Activated CD8-positive, alpha-beta memory T cell treated with anti-CD3 and anti-CD28 coated beads, Interleukin-2, amount 10 ng/mL, durations not matched to agents 7 days and 5 days (primary cell): ENCODE measurements at places on chromosomes 7 and 10. TPM values are rescaled to one million over a fixed set of nuclear protein-coding genes. Genes with fewer than 3 reads are reported as not detected.

DNA sequence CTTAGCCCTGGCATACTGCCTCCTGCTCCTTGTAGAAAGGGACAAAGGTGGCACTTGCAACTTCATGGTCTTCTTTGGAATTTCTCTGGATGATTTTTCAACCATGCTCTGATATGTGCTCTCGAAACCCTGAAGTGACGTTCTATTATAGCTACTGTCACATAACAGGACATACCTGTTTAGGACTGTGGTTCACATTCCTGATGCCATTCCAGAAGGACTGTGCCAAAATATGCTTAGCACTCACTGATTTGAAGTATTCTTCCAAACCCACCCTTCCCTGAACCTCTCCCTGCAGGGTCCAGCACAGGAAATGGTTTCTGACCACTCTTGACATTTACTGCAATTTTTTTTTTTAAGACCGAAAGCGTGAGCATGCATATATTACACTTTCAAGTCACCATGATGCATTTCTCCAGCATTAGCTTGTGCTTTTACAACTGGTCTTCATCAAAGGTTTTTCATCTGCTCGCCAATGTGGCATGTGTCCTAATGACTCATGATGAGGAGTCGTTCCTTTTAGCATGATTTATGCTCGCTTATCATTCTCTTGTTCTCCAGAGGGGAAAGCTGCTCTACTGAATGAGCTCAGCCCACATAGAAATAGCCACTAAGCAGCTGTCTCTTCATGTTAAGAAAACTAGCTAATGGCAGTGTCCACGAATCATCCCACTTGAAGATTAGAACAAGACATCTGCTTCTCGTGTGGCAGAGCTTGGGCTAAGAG lies 135.2 kb downstream of the ADAM12 start:
- DNase-seq, result no peak

- no peak for DNase-seq
Measured at GRCh38 chr7:101942603-101943210, 125.3 kb downstream of the CUX1 start.

GRCh38 chr10:72418679-72419078 lies 64.0 kb upstream of the DNAJB12 start:
- DNase-seq, result no peak

- peak; percentile 84 for DNase-seq
Measured at GRCh38 chr7:140230516-140230860, 53.7 kb upstream of the KDM7A start.

DNA sequence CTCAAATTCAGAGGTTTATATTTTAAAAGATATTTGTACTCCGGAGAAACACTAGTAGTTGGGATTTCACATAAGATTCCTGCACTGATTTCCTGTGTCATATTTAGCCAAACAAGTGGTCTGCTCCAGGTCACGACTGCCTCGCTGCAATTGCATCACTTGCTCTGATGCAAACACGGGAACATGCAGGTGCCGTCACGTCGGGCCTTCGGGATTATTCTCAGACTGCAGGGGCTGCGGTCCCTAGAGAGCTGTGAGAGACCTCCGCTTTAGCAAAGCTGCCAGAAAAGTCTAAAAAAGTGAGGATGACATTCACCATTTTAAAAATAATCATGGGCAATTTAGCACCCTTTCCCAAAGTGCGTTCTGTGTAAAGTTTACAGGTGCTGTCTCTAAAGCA lies 93.5 kb upstream of the DDC start:
- no peak for DNase-seq

DNA sequence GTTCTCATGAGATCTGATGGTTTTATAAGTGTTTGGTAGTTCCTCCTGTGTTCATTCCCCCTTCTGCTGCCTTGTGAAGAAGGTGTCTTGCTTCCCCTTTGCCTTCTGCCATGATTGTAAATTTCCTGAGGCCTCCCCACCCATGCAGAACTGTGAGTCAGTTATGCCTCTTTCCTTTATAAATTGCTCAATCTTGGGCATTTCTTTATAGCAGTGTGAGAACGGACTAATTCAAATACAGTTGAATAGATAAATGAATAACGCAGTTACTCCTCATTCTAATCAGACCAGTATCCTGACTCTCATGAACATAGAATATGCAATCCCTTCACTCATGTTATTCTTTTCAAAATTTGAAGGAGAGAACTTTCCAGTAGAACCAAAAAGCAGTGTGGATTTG lies 375.0 kb upstream of the FZD8 start:
- no peak for DNase-seq

GRCh38 chr7:134908289-134908688 lies 78.0 kb upstream of the AGBL3 start:
- no peak for DNase-seq

- DNase-seq, result no peak
Measured at GRCh38 chr7:1744296-1745017, 74.4 kb downstream of the ELFN1 start.

- DNase-seq, result no peak
Measured at GRCh38 chr10:7320072-7320471, 90.8 kb downstream of the SFMBT2 start.

DNA sequence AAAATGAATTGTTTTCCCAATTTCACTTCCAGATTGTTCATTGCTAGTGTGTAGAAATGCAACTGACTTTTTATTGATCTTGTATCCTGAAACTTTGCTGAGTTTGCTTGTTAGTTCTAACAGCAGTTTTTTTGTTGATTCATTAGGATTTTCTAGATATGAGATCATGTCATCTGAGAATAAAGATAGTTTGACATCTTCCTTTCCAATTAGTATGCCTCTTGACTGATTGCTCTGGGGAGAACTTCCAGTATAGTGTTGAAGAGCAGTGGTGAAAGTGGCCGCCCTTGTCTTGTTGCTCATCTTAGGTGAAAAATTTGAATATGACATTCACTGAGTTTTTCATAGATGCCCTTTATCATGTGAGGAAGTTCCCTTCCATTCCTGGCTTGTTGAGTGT lies 11.9 kb upstream of the SUN1 start:
- DNase-seq, result no peak

- no peak for DNase-seq
Measured at GRCh38 chr10:132430861-132431271, 33.9 kb downstream of the PWWP2B start.

DNA sequence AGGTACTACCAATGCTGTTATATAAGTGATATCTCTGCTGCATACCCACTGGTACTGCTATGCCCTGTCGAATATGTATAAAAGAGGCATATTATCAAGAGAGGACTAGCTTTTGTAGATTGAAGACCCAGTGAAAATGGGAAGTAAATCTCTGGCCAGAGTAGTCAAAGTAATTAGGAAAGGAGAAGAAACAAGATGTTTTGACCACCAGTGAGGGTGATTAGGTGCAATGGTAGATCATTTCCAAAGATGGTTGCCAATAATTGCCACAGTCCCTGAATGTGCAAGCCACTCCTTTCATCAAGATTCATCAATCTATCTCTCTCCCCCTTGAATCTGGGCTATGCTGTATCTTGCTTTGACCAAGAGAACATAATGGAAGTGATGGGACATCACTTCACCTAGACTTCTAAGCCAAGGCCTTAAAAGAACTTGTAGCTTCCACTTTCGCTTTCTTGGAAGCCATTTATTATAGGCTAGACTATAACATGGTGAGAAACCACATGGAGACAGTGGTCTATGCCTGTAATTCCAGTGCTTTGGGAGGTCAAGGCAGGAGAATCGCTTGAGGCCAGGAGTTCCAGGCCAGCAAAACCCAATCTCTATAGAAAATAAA lies 52.6 kb upstream of the ST8SIA6 start:
- DNase-seq, result no peak

DNA sequence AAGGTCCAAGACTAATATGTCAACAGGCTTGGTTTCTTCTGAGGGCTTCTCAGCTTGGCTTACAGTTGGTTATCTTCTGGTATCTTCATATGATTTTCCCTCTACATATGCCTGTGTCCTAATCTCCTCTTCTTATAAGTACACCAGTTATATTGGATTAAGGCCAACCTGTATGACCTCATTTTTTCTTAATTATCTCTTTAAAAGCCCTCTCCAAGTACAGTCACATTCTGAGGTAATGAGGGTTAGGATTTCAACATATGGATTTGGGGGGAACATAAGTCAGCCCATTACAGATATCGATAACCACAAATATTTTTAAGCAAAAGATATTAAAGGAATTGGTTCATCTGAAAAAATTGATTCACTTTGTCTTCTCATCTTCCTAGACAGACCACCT lies 49.2 kb downstream of the IQUB start:
- DNase-seq, result no peak

DNA sequence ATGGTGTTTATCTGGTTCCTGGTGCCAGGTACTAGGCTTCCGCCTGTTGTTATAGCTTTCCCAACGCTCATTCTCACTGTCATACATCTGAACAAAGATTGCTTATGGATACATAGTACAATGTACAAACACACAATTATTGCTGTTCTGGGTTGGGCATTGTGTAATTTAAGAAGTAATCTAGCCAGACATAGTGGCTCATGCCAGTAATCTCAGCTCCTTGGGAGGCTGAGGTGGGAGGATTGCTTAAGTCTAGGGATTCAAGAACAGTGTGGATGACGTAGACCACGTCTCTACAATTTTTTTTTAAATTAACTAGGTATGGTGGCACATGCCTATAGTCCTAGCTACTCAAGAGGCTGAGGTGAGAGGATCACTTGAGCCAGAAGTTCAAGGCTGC lies 9.3 kb upstream of the CROT start:
- DNase-seq, result no peak

- DNase-seq, result no peak
Measured at GRCh38 chr7:43856316-43856715, 13.0 kb downstream of the MRPS24 start.

GRCh38 chr10:93406364-93407145 lies 75.6 kb downstream of the MYOF start:
- DNase-seq, result no peak

GRCh38 chr7:102021841-102022618 lies 204.6 kb downstream of the CUX1 start:
- DNase-seq, result no peak

DNA sequence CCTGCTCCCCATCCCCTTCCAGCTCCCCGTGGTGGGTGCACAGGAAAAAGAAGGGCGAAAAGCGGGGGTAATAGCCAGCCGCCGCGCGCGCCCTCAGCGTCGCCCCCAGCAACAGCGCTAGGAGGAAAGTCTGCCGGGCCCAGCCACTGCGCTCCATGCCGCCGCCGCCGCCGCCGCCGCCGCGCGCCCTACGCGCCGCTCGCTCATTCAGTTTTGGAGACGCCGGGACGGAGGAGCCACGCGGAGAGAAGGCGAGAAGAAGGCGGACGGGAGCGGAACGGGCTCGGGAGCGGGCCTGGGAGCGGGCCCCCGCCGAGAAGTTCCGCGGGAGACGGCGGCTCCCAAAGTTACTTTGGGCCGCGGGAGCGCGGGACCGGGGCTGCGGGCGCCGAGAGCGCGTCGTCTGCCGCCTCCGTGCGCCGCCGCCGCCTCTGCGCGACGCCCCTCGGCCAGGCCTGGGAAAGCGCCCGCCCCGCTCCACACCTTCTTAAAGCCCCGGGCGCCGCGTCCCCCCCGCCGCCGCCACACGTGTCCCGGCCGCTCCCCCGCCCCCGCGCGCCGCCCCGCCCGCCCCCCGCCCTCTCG lies at the start of gene RELN:
Gene RELN (minus strand): TSS at position 459 of the 585 bp plus-strand sequence. CDS start 302 bp downstream, at position 157.
- no peak for DNase-seq

DNA sequence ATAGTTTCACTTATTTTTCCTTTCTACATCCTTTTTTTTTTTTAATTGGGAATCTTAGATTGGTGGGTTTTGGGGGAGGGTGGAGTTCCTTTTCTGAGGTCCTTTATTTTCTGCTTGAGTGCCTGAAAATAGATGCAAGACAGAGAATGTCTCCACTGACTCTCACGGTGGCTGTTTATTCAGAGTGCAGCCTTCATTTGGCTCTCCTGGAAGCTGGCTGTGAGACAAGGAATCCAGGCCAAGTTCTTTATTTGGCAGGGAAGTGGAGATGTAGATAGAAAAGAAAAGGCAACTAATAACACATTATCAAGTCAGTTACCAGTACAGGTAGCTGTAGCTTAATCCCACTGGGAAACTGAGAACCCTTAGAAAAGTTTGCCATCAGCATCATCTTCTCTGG lies 118.6 kb downstream of the CNTNAP2 start:
- no peak for DNase-seq

DNA sequence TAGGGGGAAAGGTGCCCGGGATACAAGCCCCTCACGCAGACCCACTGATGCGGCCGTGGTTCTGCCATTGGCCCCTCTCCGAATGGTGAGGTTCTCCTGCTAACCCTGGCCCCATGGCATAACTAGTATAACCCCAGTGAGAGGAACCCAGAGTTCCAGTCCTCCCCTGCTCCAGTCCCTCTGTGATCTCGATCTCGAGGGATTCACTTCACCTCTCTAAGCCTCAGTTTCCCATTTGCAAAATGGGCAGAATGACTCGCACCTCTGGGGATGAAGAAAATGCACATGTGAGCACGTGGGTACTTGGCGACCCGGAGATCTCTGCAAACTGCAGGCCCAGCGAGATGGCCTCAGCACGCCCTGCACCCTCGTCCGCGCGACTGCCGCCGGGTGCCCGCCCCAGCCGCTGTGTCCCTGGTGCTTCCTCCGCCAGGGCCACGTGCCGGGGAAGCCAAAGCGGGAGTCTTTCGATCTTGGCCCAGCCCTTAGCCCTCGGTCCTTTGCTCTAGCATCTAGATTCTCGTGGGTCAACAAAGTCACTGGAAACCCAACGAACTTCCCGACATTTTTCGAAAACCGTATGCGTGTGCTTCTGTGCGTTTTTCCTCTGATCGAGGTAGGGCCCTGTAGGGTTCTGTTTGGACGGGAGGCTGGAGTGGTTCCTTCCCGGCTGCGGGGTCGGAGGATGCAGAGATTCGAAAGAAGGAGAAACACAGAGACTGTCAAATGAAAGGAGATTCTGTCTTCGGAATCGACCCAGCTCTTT lies 169.8 kb downstream of the UBE2H start:
- no peak for DNase-seq

DNA sequence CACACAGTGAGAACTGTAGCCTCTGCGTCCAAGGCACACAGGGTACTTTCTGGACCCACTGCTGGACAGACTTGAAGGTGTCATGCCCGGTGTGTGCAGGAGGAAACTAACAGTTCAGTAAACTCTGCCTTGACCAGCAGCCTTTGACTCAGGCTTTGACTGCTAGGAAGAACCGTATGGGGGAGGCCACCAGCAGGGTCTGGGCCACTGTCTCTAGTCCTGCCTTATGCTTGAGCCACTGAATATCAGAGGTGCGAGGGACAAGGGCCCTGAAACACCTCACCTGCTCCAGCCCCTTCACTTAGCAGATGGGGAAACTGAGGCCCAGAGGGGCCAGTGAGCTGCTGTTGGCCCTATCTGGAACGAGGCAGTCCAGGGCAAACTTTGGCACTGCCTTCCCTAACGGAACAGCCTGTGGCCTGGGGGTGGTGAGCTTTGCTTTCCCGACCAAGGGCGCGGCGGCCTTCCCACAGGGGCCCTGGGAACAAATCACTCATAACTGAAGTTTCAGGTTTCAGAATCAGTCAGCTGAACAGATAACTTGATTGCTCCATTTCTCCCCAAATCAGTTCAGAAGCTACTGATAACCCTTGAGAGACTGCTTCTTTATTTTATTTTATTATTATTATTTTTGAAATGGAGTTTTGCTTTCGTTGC lies 130.0 kb downstream of the FAM53B start:
- DNase-seq, result peak; percentile 76

GRCh38 chr7:43753843-43754242 lies 4.6 kb upstream of the BLVRA start:
- no peak for DNase-seq

TTYH3 gene
- 19.9 TPM for total RNA-seq

TACC2 gene
- not detected for total RNA-seq

SLC26A4 gene
- 15.4 TPM for total RNA-seq

HOXA2 gene
- not detected for total RNA-seq

TRUB1 gene
- total RNA-seq, result 22.6 TPM

SSC4D gene
- total RNA-seq, result 0.64 TPM

CPA4 gene
- total RNA-seq, result not detected

OR9A2 gene
- not detected for total RNA-seq
